ENCODE measurements at places on chromosomes 16 and 17.

DNA sequence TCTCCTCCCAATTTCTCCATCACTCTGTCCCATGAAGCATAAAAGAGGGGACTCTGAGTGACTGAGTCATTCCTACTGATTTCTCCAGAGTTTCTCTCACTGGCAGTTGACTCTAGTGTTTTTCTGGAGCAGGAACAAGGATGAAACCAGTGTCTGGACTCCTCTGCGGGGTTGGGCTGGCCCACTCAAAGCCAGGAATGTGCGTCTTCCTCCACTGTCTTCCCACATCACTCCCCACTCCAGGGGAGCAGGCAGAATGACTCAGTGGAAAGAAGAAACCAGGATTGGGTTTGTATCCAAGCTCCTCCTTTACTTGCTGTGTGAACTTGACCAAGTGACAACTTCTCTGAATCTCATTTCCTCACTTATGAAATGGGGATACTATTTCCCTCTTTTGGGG lies 497.5 kb upstream of the SALL1 start:
- no peak for DNase-seq

GRCh38 chr16:25951999-25952398 lies 260.2 kb downstream of the HS3ST4 start:
- DNase-seq: no peak

GRCh38 chr17:51046514-51047384 lies 73.9 kb downstream of the SPAG9 start:
- DNase-seq: no peak

GRCh38 chr16:31569360-31569717 lies 41.6 kb downstream of the AHSP start:
- DNase-seq: no peak

GRCh38 chr17:30571921-30572320 lies 94.7 kb downstream of the GOSR1 start:
- DNase-seq: no peak
